ENCODE measurements at places on chromosomes 4 and X.

- DNase-seq = no peak
Observed at GRCh38 chr4:76216524-76216923, 2.9 kb upstream of the SCARB2 start.

GRCh38 chr4:62402088-62402806 lies 1202.1 kb downstream of the ADGRL3 start:
- DNase-seq = no peak

DNA sequence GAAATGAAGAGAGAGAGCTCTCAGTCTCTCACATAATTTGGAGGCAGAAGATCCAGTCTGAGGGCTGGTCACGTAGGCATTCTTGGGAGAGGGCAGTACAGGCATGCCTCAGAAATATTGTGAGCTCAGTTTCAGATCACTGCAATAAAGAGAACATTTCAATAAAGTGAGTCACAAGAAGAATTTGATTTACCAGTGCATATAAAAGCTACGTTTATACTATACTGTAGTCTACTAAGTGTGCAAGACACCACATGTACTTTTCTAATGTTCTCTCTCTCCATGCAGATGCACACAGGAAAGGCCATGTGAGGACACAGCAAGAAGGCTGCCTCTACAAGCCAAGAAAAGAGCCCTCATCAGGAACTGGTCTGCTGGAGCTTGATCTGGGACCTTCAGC lies 583.5 kb upstream of the FAT1 start:
- DNase-seq = no peak

GRCh38 chr4:98151145-98151924 lies 8.1 kb upstream of the STPG2 start:
- no peak for DNase-seq

DNA sequence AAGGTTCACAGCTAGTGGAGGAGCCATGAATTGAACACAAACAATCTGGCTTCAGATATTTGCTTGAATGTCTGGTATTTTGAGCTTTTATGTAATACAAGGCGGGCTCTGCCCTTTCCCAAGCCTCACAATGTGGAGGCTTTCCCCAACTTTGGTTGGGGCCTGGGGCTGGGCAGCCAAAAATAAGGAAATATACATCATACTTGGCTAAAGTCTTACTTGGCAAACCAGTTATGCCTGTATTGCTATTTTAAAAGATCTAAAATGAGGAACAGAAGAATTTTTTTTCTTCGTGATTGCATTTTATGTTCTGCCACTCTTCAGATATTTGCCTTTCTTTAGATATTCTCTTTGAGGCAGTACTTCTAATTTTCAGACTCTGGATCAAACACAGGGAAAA lies 26.1 kb downstream of the ARFIP1 start:
- no peak for DNase-seq

Data from activated CD8-positive, alpha-beta memory T cell treated with anti-CD3 and anti-CD28 coated beads, Interleukin-2, amount 50 U/mL, for 48 hours (primary cell).